Hindlimb muscle (tissue), 1 donor: ENCODE measurements at places on chromosomes 7 and 10. TPM values are rescaled to one million over a fixed set of nuclear protein-coding genes. Genes with fewer than 3 reads are reported as not detected.

DYDC2 gene
- not detected for polyA plus RNA-seq

DNA sequence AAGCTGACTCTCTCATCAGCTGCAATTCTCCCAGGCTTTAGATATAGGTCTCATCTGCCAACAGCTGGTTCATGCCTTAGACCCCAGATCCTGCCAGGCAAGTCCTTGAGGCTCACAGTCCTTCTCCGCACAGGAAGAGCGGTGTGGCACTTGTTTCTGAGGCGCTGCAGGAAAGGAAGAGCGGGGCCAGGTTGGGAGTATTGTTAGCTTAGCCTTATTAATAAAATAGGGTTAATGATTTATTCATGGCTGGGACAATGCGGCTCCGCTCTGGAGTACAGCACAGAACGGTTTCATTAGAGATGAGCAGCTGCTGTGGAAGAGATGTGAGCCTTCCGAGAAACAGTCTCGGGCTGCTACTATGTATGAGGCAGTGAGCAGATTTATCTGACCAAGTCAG is 78.1 kb downstream of the FZD1 start:
- DNase-seq: no peak

DNA sequence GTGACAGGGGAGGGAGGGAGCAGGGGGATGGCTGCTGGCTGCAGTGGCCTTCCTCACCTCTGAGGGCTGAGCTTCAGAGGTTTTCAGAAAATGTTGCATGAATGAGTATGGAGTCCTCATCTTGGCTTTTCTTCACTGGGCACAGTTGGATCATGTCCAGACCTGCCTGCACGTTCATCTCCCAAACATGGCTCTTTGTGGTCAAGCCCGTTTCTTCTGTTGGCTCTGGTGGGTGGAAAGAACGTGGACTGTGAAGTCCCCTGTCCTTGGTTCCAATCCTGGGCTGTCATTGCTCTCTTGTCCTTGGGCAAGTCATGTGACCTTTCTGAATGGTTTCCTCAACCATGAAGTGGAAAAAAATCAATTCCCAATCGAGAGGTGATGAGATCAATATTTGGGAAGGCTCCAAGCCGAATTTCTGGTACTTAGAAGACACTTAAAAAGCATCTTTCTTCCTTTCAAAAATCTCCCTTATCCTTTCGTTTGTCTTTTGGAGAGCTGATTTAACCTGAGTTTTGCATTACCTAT is 34.5 kb downstream of the TSPAN14 start:
- no peak for DNase-seq

GRCh38 chr7:6556196-6556595 is 4.9 kb upstream of the GRID2IP start:
- DNase-seq: no peak

- no peak for DNase-seq
Observed at GRCh38 chr10:51986516-51986915, 287.1 kb upstream of the CSTF2T start.

GRCh38 chr7:1063361-1063760 is 19.0 kb downstream of the GPR146 start:
- DNase-seq: no peak

- DNase-seq: no peak
Observed at GRCh38 chr10:4515721-4516120, 310.3 kb upstream of the AKR1E2 start.

SPDYE5 gene
- polyA plus RNA-seq: 5.5 TPM

- DNase-seq: no peak
Observed at GRCh38 chr10:114343623-114344505, 60.4 kb downstream of the AFAP1L2 start.

DNA sequence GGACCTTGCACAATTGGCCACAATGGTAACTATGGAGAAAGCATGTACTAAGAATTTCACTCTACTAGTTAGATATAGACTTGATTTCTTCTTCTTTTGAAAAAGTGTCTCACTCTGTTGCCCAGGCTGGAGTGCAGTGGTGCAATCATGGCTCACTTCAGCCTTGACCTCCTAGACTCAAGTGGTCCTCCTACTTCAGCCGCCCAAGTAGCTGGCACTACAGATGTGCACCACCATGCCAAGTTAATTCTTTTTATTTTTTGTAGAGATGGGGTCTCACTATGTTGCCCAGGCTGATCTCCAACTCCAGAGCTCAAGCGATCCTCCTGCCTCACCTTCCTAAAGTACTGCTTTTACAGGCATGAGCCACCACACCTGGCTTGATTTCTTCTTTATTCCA is 29.1 kb downstream of the ASAH2 start:
- DNase-seq: no peak

GRCh38 chr10:128211064-128211504 is 84.9 kb upstream of the MKI67 start:
- DNase-seq: no peak
